ENCODE measurements at places on chromosomes 2 and 18.

DNA sequence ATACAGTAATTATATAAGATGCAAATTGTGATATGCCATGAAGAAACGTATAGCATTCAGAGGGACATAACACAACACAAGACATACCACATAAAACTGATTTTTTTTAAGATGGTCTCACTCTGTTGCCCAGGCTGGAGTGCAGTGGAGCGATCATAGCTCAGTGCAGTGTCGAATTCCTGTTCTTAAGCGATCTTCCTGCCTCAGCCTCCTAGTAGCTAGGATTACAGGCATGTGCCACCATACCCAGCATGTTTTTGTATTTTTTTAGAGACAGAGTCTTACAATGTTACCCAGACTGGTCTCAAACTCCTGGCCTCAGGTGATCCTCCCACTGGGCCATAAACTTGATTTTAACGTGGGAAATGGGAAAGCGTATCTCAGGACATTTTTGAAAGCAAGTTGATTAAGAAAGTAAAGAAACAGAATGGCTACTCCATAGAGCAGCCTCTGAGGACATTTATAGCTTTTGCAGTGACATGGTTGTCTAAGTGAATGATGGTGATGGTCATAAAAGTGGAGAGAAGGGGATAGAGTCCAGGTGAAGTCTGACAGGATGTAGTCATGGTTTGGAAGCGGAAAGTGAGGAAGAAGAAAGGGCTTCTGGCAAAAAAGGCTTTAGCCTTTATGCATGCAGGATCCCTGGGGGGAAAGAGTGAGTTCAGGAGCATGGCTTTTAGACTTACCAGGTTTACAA, 2.4 kb downstream of the TSGA10 start:
- DNase-seq = no peak

DNA sequence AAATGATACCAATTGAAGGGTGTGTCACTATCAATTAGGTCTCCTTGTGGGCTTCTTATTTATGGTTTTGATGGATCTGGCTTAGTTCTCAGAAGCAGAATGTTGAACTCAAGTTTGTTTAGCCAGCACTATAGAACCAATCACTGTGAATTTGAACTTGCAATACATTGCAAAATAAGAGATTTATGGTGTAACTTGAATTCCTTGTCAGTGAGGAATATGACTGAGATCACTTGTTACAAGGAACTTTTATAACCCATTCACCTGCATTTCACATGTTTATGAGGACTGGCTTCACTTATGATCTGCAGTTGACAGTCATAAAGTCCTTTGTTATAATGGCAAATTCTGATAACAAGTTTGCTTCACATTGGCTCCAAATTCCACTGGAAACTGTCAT, 9.8 kb downstream of the GATA6 start:
- DNase-seq = no peak

DNA sequence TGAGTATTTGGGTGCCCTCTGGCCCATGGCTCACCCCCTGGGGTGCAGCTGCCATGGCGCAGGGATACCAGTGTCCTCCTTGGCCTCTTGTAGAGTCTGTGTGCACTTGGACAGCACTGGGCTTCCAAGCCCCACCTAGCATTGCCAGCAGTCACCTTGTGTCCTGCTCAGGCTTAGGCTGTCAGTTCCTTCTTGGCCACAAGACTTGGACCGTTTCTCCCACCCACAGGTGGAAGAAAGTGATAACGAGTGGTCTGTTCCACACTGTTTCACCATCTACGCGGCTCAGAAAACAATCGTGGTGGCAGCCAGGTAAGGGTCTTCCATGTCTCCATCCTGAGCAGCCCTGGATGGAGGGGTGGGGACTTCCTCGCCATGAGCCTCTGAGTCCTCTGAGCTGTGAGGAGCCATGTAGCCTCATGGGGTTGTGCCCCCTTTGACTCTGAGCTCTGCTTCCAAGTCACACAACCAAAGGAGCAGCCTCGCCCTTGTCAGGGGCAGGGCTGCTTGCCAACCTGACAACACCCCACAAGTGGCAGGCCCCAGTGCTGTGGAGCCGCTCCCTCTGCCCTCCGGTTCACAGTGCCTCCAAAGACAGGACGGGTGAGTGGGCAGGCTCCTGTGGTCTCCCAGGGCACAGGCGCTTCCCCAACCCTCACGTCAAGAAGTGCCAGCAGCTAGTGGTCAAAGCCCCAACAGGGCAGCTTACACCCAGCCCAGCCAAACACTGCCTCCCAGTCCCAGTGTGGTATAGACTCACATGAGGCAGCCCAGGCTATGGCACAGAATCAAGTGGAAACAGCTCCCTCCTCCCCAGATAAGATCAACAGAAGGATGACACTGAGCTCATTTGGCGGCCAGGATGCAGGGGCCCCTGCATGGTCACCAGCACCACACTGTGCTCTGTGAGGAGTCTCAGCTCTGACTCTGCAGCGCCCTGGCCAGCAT, 18.4 kb downstream of the STK25 start:
- no peak for DNase-seq

DNA sequence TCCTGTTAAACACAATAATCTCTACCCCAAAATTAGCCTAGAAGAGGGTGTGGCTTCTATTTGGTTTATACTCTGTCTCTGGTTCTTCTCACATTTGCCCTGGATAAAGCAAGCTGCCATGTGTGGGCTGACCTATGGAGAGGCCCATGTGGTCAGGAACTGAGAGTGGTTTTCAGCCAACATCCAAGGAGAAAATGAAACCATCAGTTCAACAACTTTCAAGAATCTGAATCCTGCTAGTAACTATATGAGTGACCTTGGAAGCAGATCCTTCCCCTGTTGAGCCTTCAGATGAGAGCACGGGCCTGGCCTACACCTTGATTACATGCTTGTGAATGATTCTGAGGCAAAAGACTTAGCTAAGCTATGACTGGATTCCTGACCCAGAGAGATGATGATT, 11.5 kb upstream of the TRIB2 start:
- DNase-seq = no peak

- DNase-seq = no peak
Observed at GRCh38 chr2:142769761-142770160, 107.7 kb upstream of the KYNU start.

- DNase-seq = no peak
Observed at GRCh38 chr2:116820986-116821385, 993.5 kb upstream of the DDX18 start.

DNA sequence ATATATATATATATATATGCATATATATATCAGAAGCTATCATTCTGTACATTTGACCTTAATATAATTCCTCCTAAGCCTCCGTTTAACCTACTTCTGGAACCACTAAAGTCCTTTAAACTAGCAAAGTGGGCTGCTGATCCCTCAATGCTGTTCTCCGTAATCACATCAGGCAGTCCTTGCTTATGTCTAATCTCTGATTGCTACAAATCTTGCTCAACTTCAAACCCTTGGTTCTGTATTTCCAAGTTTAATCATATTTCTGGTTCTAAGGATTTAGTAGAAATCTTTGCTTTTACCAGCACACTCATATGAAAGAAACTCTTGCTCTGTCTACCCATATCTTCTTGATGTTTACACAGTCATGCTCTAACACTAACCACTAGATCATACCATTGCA, 91.5 kb upstream of the GALNT13 start:
- no peak for DNase-seq

- peak; percentile 52 for DNase-seq
Observed at GRCh38 chr2:208466151-208466919, 59.7 kb downstream of the PTH2R start.

GRCh38 chr18:23809415-23809814, 120.2 kb downstream of the LAMA3 start:
- DNase-seq = no peak

GRCh38 chr2:157596992-157597681, 31.5 kb downstream of the ACVR1C start:
- DNase-seq = no peak

DNA sequence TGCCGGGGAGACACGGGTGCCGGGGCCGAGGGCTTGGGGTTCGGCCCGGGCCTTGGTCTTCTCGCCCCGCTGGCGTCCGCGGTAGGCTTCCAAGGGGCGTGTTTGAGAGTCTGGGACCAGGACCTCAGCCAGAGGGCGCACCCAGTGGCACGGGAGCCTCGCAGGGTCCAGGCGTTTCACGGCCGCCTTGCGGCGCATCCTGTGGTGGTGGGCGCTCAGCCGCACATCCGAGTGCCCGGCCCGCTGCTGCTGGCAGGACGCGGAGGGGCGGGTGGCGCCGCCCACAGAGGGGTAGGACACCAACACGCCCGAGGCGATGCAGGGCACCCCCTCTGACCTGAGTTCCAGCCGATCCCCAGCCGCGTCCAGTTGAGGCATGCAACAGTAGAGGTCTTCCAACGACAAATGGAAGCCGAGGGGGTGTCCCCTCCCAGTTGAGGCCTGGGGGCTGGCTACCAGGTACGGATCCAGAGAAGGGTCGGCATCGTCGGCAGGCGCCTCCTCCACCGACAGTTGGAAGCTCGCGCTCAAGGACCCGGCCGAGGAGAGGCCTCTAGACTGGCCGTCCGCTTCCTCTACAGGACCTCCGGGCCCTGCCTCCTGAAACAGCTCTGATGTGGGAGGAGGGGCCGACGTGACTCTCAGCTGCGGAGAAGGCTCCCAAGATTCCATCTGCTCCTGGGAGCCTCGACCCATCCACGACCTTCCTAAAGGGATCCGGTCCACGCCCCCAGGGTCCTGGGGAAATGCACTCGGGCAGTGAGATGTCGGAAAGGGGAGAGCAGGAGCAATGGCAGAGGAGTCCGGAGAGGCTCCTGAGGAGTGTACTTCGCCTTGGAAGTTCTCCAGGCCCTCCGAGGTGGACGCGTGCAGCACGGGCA, 6.3 kb downstream of the C2orf81 start:
- no peak for DNase-seq
